Retina (tissue), 1 donor: ENCODE measurements at places on chromosomes 1 and 21.

DNA sequence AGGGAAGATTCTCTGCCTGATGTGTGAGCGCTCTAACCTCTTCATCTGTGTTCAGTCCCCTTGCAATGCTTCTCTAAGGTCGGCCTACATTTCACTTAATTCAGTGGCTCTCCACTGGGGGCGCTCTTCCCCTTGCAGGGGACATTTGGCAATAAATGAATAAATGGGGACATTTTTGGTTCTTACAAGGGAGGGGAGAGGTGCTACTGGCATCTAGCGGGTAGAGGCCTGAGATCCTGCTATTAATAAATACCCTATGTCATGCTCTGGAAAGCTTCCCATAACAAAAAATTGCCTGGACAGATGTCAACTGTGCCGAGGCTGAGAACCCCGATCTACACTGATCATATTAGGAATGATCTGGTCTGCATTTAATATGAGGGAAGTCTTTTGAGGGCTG lies 25.9 kb upstream of the DNAJC11 start:
- DNase-seq: peak; percentile 49

- DNase-seq: no peak
These were observed 12.1 kb downstream of the DNAJC16 start for GRCh38 chr1:15538771-15539170.

- no peak for DNase-seq
These were observed 12.6 kb downstream of the CD2 start for GRCh38 chr1:116766616-116767469.

DNA sequence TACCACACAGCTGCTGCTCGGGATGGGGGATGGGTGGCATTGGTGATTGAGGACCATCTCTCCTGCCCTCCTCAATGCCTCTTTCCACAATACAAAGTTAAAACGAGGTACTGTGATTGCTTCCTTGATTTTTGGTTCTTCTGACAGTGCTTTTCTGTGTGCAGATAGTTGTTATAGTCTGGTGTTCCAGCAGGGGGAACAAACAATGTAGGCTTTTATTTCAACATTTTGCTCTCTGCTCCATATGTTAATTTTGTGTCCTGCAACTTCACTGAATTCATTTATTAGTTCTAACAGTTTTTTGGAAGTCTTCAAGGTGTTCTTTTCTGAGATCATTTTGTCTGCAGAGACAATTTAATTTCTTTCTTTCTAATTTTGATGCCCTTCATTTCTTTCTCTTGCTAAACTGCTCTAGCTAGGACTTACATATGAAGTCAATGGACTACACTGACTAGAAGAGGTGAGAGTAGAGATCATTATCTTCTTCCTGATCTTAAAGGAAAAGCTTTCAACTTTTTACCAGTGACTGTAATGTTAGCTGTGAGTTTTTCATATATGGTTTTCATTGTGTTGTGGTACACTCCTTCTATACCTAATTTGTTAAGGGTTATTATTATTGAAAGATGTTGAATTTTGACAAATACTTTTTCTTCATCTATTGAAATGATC lies 45.4 kb downstream of the TNFSF18 start:
- no peak for DNase-seq
